IPS DF 6.9 (cell line): ENCODE measurements at places on chromosomes 16 and 17.

GRCh38 chr16:50676684-50677225 is 4.4 kb downstream of the SNX20 start:
- DNase-seq: no peak

- no peak for DNase-seq
These were observed 264.7 kb downstream of the PARN start for GRCh38 chr16:14365200-14365851.

- DNase-seq: no peak
These were observed 4.5 kb downstream of the WIPI1 start for GRCh38 chr17:68452724-68453290.

DNA sequence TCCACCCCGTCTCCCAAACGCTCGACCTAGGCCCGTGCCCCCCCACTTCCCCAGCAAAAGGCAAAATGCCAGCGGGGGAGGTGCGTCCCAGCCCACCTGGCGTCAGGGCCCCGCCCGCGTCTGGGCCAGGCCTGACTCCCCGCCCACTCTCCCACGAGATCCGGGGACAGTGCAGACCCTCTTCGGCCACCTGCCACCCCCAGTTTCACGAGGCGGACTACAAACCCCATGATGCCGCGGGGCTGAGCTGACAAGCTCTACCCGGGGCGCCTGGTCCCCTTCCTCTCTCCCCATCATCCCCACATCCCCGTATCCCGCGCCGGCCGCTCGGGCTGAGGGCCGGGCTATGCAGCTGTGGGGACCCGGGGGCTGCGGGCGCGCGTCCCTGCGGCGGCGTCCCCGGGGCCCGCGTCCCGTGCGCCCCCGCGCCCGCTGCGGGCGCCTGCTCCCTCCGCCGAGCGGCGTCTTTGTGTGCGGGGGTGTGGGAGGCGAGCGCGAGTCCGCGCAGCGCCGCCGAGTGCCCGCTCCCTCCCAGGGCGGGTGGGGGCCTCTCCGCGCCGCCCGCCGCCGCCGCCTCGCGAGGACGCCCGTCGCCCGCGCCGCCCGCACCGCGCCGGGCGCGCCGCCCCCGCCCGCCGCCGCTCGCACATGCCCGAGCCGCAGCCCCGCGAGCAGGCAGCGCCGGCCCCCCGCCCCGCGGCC is at the start of gene ANKRD13B:
Gene ANKRD13B (plus strand): TSS at position 283 of the 702 bp plus-strand sequence. CDS start 490 bp downstream, outside the sequence.
- DNase-seq: no peak

GRCh38 chr17:41287050-41287449 is 11.6 kb downstream of the KRTAP9-7 start:
- no peak for DNase-seq

DNA sequence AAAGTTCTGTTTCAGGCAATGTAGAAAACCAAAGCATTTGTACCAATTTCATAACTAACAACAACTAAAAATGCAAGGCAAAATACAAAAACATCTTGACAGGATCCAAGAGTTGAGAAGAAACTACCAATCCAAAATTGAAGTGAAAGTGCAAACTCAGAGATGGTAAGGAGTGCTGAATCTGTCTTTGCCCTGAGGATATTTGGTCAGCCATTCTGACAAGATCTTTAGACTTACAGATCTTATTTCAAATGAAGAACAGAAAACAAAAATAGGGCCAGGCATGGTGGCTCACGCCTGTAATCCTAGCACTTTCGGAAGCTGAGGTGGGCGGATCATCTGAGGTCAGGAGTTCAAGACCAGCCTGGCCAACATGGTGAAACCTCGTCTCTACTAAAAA is 412.8 kb downstream of the ZFHX3 start:
- DNase-seq: no peak

DNA sequence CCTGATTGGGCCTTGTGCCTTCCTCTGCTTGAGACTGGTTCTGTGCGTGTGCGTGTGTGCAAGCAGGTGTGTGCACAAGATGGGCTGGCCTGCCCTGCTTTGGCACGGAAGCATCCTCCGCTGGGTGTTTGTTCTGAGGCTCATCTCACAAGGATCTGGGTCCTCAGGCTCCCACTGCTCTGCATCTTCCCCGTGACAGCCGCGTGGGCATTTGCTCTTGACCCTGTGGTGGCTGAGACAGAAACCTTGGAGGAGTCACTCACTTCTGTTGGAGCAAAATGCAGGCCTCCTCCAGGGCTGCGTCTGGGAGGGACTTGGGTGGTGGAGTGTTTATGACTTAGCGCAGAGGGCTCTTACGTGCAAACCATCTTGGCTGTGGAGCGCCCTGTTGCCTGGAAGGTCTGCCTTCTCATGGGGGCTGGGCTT is 119.2 kb downstream of the RPTOR start:
- no peak for DNase-seq

GRCh38 chr16:62253966-62254365 is 217.7 kb upstream of the CDH8 start:
- no peak for DNase-seq

DNA sequence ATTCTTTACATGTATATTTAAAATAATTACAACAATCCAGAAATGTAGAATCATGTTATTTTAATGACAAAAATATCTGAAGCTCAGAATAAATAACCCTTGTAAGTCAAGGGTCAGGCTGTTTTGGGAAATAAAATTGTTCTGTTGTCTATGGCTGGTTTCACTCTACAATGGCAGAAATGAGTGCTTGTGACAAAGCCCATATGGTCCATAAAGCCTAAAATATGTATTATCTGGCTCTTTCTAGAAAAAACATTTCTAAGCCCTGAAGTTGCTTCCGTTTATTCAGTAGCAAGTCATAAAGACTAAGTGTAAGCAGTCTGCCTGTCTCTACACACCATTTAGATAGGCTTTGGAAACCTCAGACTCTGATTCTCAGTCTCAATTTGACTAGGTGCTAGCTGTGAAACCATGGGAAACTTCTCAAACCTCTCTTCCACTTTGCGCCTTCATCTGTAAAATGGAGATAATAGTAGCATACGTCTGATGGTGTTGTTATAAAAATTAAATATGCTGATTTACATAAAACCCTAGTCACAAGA is 365.7 kb upstream of the CA10 start:
- DNase-seq: no peak

DNA sequence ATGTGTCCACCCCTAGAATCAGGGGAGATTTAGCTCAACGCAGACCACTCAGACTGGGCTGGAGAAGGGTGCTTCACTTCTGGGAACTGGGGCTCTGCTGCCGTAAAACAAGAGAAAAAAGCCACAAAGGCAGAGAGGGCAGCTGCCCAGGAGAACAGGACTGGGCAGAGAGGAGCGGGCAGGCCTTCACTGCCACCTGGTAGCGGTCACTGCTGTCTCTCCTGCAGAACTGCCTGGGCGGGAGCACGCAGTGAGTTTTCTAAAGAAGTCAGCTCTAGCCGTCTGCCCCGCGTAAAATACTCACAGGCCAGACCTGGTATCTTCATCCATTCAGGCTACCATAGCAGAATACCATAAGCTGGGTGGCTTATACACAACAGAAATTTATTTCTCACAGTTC is 103.8 kb downstream of the AMFR start:
- no peak for DNase-seq

GRCh38 chr16:54719624-54720023 is 211.0 kb upstream of the IRX5 start:
- no peak for DNase-seq

DNA sequence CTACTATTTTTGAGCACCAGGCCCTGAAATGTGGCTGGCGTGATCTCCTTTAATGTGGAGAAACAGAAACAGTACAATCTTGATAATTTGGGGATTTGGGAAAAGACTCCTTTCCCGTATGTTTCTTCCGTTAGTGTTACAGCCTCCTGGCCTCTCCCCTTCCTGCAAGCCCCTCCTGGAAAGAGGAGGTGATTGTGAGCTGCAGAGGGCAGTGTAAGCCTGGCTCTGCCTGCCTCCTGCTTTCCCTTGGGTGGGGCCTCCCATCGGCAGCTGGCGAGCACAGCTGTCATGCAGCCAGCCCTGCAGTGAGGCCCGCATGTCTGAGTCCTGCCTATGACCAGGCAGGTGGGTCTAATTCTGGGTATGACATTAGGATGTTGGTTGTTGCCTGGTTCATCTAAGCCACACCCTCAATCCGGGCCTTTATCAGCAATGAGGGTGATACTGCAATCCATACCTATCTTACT is 48.7 kb upstream of the WSB1 start:
- DNase-seq: peak; percentile 66

DNA sequence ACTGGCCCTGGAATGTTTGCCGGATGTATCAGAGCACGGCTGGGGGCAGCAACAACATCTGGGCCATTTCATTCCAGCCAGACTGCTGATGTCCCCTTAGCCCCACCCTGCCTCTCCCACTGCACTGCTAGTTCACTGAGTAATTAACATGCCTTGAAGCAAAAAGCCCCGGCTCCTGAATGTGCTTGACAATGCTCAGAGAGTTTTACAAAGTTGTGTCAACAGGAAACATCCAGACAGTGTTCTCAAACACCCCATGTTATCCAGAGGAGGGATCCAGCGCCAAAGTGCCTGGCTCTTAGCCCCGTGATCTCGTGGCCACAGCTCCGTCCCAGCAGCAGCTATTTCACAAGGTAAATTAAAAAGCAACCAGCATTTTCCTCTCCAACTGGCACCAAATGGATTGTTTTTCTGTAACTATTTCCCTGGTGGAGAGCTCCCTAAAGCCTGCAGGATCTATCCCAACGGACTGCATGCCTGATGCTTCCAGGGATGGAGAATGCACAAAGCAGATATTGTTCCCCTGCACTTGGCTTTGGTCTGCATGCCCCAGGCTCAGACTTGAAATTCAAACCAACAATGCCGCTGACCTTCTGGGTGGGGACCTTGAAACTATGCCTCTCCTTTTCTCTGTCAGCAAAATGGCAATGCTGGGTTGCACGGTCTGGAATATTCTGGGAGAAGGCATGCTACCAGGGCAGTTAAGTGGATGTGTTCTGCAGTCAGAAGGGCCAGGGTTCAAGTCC is 115.6 kb upstream of the CDH5 start:
- DNase-seq: no peak

DNA sequence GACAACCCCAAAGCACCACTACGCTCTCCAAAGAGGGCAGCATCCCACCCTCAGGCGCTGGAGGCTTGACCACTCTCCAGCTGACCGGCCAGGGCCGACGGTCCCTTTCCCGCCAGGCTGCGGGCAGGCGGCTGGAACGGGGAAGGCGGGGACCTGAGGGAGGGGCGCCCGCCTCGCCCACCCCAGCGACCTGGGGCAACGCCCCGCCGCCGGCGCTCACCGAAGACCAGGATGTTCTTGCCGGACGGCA is 431 bp downstream of the DYNC1LI2 start:
- no peak for DNase-seq

DNA sequence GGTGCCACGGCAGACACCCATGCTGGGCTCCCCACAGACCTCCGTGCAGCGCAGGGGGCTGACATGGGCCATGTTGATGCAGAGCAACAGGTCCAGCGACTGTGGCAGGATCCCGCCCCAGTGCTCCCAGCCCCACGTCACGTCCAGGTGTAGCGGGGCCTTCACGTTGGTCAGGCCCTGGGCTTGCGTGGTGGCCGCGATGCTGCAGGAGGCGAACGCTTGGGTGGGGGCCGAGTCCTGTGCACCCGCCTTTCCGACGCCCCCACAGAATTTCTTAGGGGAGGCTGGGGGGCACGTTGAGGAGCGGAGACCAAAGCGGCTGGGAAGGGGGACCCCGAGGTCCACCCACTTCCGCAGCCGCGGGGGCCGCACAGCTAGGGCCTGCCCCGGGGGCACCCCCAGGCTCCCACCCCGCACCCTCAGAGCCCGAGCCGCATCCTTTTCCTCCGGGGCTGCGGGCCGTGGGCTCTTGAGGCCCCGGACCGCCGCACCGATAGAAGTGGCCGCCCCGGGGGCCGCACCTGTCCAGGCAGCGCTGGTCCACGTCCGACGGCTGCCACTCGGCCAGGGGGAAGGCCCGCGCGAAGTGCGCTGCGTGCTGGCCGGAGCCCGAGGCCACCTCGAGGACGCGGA is 416 bp downstream of the METTL26 start:
- DNase-seq: no peak

GRCh38 chr17:27354491-27355081 is 60.7 kb downstream of the WSB1 start:
- DNase-seq: no peak

DNA sequence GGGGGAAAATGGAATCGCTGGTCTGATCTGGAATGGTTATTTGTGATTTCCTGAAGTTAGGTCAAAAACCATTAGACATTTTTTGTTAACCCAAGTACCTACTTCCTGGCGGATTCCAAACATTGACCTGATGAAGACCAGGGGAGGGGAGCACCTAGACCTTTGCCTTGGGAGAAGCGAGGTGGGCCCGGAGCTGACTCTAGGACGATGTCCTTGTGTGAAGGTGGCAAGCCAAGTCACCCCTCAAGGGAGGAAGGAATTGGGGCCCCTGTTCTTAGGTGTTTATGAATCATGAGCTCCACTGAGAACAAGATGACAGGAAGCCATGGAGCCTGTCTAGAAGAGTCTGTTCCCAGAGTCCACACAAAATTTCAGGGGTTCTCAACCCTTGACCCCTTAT is 204.9 kb upstream of the FOXF1 start:
- no peak for DNase-seq

DNA sequence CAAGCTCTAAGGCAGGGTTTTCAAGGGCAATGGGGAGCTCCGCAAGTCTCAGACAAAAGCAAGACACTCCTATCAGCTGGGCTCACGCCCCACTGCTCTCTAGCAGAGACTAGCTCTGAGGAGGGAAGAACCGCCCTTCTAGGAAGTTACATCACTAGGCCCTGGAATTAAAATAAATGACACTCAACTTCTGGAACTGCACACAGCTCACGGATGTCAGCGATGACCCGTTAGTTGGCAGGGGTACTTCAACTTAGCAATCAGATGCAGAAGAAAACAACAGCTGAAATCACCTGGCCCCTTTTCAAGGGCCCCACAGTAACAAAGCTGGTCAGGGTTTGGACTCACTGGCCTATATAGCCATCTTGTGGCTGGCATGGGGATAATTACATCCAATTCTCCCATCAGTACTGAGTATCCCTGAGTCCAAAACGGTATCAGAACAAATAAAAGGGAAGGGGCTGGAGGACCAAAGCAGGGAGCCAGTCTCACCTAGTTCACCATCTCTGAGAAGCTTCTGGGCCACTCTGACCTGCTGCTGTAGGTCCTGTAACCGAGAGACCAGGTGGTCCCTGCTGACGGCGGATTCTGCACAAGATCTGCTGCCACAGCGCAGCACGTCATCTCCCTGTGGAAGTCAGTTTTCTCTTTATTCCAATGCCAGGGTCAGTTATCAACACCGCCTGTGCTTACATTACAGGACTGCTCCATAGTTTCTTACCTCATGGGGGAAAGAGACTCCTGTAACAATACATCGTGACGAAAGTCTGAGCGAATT is 22.2 kb downstream of the SERPINF1 start:
- no peak for DNase-seq
